NCI-H82 (cell line): ENCODE measurements at places on chromosomes 7 and 10.
A peak's percentile ranks its signal among the peaks of the same experiment; 100 is the strongest.

DNA sequence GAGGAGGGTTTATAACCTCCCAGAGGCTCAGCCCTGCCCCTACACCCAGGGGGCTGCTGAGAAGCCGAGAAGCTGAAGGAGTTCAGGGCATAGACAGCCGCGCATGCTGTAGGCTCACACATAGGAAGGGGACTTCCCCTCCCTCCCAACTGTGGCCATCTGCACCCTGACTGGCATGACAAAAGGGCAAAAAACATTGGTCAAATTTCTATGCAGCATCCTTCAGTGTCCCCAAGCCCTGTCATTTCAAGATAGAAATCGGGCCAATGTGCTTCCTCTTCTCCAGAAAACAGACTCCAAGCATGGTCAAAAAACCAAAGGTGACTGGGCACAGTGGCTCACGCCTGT lies 55.9 kb upstream of the MYL10 start:
- DNase-seq = no peak

DNA sequence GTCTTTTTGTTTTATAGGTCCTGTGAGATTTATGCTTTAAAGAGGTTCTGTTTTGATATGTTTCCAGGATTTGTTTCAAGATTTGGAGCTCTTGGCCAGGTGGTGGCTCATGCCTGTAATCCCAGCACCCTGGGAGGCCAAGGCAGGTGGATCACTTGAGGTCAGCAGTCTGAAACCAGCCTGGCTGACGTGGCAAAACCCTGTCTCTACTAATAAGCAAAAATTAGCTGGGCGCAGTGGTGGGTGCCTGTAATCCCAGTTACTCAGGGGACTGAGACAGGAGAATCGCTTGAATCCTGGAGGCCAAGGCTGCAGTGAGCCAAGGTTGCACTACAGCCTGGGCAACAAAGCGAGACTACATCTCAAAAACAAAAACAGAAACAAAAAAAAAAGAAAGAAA lies 8.3 kb upstream of the HYAL4 start:
- peak; percentile 81 for DNase-seq

GRCh38 chr7:12174931-12175330 lies 36.2 kb upstream of the TMEM106B start:
- no peak for DNase-seq

- no peak for DNase-seq
Observed at GRCh38 chr7:71017602-71018001, 114.3 kb upstream of the GALNT17 start.

DNA sequence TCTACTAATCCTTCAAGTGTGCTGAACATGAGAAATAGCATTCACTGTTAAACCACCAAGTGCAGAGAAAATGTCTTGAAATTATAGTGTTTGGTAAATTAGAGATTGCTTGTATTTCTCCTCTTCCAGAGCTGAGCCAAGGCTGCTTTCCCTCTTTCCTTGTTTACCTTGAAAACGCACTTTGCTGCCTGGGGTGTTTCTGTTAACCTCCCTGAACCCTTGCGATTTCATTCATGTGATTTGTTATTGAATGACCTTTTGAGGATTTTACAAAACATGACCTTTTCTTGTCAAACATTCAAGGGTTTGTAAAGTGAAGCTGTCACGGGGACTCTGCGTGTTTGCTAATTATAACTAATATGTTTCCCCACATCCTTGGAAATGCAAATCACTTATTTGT lies 169.4 kb downstream of the LRMDA start:
- DNase-seq = no peak

GRCh38 chr7:132243463-132243862 lies 332.8 kb downstream of the PLXNA4 start:
- DNase-seq = no peak

DNA sequence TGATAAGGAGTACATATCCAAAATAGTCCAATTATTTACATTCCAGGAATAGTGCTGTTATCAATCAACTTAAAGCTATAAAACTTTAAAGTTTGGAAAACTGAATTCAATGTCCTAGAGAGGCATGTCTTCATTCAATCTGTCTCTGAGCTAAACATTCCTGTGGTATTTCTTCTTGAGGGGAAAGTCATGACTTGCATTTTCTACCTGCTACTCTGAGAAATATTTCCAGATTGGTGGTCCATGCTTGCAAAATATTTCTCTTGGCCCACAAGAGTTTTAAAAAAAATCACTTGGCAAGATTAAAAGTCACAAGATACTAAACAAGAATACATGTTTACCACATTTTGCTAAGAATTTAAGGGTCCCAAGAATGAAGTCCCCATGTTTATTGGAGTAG lies 63.6 kb upstream of the HGF start:
- no peak for DNase-seq

- no peak for DNase-seq
Observed at GRCh38 chr7:25031432-25031831, 51.5 kb upstream of the OSBPL3 start.

GRCh38 chr7:114356133-114356532 lies 58.5 kb upstream of the FOXP2 start:
- no peak for DNase-seq

DNA sequence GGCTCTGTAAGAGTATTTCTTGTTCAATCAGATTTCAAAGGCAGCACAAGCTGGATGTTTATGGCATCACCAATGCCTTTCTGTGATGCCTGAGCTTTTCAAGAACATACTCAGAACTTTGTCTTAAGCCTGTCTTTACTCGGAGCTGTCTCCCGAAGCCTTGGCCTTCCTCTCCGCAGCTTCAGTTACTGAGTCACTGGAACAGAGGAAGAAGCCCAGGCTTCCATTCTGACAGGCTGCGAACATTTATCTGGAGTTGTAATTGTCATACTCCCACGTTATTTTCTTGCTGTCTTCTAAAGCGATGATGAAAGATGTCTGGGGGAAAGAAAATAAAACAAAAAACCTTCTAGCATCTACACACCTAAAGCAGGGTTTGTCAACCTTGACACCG lies 43.9 kb downstream of the GRK5 start:
- DNase-seq = peak; percentile 16

DNA sequence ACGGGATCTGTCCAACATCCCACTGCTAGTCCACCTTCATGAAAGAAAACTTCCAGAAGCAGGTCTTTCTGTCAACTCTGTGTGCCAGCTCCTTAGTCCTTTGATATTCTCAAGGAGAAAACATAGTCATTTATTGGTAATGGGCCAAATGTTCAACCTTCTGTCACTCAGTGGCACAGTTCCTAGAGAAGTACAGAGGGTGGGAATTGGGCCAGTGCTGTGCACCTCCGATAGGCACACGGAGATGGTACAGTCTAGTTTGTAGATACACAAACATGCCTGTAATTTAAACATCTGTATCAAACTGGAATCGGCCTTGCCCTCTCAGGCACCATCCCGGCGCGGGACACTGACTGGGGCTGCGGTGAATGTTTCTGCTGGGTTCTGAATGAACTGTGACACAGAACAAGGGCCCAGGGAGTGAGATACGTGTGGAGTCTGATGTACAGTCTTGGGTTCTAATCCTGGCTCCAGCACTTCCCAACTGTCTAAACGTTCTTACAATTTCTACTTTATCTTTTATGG lies 213.9 kb upstream of the SHH start:
- no peak for DNase-seq

DNA sequence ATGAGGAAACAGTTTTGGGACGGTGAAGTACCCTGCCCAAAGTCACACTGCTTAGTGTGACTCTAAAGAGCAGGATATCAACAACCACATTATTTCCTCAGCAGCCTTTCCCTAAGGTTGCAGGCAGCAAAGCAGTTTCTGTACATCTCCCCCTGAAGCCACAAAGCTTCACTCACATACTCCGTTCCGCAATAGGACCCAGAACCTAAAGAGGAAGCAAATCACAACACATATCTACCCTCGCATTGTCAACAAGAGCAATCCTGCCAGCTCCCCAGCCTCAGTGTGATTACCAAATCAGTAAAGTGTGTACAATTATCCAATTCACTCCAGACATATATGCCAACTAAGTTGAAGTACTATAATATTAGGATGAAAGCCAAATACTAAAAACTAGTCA lies 30.8 kb downstream of the VAX1 start:
- no peak for DNase-seq

DNA sequence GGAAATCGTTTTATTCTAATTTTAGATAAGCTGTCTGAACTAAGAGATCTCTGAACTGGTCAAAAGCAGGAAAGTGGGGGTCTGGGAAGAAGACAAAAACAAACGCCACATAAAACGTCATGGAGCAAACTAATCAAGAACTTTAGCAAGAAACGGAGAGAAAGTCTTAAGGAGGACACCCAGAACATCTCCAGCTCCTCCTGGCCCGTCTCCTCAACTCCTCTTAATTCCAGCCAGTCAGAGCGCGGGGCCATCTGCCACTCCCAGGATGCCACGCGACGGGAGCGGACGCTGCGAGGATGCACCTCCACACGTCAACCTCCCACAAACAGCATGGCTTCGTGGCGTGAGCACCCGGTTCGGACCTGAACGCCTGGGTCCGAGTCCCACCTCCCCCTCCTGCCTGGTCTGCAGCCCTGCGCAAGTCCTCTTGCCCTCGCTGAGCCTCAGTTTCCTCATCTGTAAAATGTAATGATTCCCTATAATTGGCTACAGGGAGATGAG lies 598 bp downstream of the MMS19 start:
- DNase-seq = peak; percentile 90

DNA sequence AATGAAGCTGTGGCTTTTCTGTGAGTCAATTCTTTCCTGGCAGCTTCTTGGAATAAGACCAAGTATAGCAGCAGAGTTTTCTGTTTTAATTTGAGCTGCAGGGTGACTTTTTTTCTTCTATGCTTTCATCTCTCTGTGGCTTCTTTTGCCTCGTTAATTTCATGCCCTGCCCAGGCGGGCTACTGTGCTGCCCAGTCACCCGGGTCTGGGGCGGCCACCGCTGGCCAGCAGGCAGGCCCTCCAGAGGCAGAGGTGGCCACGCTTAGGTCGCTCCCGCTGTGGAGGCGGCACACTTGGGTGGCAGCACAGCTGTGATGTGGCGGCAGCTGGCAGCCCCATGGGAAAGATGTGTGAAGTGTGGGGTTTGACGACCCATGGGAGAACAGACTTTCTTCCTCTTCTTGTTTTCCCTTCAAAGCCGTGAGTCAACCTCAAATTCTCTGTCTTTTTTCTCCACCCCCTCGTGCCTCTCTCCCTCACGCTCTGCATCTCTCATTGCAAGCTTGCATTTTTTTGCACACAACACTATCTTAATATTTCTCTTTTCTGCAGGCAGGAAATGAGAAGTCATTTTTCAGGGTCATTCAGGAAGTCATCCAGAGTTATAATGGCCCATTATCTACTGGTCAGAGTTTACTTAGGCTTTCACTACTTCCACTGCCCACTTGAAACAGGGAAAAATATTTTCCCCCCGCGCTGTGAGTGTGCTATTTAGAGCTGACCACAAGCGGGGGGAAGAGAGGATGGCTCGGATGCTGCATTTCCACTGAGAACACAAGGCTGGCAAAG lies 67.8 kb downstream of the EGFR start:
- no peak for DNase-seq

GRCh38 chr7:78523930-78524329 lies 725.4 kb downstream of the PHTF2 start:
- peak; percentile 69 for DNase-seq

- DNase-seq = peak; percentile 11
Observed at GRCh38 chr10:25531457-25532061, 356.8 kb downstream of the GPR158 start.

- no peak for DNase-seq
Observed at GRCh38 chr7:15921576-15921975, 235.1 kb upstream of the MEOX2 start.

GRCh38 chr7:7761340-7761973 lies 43.0 kb upstream of the RPA3 start:
- DNase-seq = peak; percentile 40

- no peak for DNase-seq
Observed at GRCh38 chr10:131996466-131997365, 15.0 kb upstream of the BNIP3 start.

DNA sequence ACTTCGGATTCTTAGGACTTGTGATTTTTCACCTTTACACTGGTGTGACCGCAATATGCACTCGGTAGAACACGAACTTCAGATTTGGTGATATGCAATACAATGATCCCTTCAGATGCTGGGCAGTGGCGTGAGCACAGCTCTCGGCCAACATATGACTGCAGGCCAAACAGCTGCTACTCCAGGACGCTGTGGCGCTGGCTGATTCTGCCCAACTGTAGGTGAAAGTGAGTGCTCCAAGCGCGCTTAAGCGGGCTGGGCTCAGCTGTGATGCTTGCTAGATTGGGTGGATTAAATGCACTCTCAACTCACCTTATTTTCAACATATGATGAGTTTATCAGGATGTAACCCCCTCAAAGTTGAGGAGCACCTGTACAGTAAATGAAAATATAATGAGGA lies 137.6 kb upstream of the RET start:
- DNase-seq = no peak

- no peak for DNase-seq
Observed at GRCh38 chr10:50419756-50420155, 168.4 kb upstream of the ASAH2 start.

GRCh38 chr10:46020344-46020657 lies 10.1 kb downstream of the NCOA4 start:
- DNase-seq = no peak

- DNase-seq = peak; percentile 68
Observed at GRCh38 chr7:786472-787255, 45.6 kb upstream of the SUN1 start.

DNA sequence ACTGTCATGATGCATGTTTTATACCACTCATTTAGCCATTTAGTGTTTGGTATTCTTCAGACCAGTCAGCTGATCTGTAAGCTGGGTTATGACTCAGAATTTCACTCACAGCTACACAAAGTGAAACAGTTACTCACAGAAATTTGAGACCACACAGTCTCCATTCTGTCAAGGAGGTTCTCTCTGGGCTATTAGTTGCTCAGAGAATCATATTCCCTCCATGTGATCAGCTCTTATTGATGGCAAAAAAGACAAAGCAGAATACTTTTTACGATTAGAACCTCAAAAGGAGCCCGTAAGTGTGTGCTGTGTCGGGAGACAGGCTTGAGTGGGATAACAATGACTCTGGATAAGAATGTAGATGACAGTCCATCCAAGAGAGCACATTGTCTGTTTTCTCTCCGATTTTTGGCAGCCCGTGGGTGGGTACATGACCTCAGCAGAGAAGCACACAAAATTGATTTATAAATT lies 277.6 kb upstream of the SORCS1 start:
- no peak for DNase-seq

- DNase-seq = peak; percentile 68
Observed at GRCh38 chr10:17348501-17349349, 105.7 kb downstream of the ST8SIA6 start.

DNA sequence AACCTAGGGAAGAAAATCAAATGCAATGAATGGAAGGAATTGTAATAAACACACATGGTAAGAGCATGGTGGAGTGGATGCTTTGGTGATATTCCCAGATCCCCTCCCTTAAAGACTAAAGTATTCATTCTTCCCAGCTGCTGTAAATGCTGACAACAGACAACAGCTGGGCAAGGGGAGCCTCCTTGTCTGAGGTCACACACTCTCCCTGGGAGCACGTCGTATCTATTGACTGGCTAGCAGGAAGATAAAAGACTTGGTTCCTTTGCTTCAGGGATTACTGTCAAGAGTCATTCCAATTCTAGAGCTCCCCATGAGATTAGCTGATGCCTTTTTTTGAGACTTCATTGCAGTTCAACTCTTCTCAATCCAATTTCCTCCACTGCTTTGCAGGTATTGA lies 443.5 kb upstream of the ETV1 start:
- DNase-seq = peak; percentile 73
